ENCODE measurements at places on chromosomes 3 and 15.

DNA sequence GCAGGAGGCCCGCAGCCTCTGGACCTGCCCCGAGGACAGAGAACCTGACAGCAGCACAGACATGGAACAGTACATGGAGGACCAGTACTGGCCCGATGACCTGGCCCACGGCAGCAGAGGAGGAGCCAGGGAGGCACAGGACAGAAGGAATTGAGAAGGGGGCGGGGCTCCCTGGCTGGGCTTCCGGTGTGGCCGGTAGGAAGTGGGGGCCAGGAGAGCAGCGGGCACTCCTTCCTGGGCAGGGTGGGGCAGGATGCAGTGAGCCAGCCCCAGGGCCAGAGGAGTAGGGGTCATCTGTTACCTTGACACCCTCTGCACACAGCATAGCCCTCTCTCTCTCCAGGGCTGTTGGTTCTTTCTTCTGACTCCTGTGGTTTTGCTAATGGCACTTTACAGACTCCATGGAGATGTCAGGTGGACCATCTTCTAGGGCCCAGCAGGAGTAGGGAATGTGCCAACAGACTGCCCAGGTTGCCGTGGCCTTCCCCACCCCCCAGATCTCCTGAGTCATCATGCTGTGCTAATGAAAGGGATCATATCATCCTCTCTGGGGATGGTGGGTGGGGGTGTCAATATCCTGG lies 8.6 kb upstream of the ISG20 start:
- DNase-seq, result peak; percentile 13

GRCh38 chr15:68951813-68952212 lies 21.5 kb downstream of the SPESP1 start:
- no peak for DNase-seq

- no peak for DNase-seq
Measured at GRCh38 chr3:149016669-149017541, 25.6 kb downstream of the GYG1 start.

GRCh38 chr15:90582553-90582952 lies 52.8 kb downstream of the CRTC3 start:
- DNase-seq, result no peak

GRCh38 chr15:72835294-72835890 lies 51.8 kb upstream of the ADPGK start:
- DNase-seq, result no peak

DNA sequence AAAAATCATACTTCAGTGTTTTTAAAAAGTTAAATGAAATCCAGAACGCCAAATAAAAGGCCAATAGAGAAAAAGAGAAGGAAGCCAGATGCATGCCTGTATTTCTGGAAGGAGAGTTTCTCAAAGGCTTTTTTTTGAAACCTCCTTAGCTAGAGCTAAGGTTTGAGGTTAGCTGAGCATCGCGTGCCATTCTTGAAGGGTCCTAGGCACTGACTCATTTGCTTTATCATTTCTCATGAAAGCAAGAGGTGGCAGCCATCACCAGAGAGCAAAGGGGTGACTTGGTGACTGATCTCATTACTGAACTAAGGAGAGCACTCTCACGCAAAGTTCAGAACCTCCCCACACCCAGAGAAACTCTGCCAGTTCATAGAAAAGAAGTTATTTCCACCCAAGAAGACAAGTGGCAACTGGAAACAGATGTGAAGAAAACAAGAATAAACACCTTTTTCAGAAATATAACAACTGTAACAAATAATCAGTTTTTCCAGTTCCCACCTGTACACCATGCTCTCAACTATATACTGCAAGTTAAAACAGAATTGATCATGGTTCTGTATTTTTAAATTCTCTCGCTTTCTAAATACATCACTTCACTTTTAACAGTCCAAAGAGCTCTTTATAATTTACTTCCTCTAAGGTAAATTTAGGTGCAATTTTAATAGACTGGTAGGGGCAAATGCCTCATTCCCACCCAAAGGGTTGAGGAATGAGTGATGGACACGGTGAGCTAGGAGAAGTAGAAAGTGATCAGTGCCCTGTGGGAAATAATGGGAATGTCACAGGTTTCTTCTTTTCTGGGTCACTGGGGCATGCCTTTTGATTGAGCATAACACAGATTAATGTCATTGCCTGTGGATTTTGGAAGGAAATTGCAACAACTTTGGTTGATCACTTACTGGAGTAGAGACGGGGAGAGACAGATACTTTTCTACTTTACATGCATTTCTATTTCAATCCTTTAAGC lies 24.7 kb downstream of the GPR15 start:
- DNase-seq, result peak; percentile 94

DNA sequence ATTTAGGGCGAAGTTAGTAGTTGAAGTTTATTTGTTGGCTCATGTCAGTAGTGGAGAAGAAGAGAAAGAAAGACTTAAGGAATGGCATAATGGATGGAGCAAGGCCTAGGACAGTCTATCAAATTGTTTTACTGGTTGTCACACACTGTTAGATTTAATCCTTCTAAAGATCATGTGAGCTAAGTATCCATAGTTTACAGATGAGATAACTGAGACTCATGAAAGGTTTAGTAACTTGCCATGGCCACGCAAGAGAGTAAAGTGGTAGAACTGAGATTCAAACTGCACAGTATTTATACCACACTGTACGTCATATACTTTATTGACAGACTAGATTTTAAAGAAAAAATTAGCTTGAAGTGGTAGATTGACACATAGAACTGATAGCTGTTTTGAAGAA lies 11.4 kb downstream of the SPRED1 start:
- no peak for DNase-seq

DNA sequence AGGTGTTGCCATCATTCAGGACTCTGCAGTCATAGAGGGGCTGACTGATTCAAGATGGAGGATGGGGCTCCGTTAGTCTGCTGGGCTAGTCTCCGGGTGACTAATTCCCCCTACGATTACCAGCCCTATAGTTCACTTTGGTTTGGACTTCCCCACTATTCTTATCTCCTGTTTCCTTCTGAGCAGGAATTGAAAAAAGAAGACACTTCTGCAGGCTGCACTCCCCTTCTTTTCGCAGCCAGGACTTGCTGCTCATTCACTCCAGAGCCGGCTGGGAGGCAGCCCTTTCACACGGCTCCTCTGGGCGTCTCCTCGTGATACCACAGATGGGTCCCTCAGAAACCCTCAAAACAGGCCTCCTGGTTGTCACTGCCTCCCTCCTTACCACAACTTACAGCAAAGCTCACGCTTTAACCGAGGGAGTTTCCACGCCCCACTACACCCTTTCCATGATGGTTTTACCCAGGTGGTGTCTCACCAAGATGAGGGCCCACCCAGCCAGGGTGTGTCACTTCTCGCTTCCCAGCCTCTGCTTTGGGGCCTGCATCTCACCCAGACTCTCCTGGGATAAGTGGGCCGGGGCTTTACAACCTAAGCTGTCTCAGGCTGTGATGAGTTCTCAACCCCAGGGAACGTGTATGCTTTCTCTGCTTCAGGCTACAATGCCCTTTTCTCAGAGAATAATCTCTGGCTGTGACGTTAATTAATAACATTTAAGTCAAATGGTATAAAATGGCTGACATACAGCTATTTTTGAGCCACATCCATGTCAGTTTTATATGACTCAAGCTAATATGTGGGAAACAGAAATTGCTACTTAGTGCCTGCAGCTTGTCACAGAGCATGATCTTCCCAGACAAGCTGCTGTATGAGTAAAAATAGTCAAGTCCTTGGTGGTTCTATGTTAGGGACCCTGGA lies 11.9 kb downstream of the CX3CR1 start:
- no peak for DNase-seq

- DNase-seq, result no peak
Measured at GRCh38 chr3:60555686-60556354, 695.4 kb downstream of the FHIT start.

DNA sequence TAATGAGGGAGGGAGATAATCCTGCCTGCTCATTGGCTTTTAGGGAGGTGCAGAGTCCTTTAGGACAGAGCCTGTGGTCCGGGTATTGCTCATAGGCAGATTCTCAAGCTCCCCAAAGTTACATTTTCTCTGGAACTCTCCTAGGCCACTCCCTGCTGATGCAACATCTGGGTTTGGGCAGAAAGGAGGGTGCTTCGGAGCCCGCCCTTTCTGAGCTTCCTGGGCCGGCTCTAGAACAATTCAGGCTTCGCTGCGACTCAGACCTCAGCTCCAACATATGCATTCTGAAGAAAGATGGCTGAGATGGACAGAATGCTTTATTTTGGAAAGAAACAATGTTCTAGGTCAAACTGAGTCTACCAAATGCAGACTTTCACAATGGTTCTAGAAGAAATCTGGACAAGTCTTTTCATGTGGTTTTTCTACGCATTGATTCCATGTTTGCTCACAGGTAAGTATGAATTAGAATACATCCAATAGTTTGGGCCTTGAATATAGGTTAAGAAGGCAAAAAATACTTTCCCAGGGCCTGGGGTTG lies at the start of gene IL20RB:
IL20RB (plus strand) TSS at position 233 of the 538 bp plus-strand sequence; CDS start at position 364, 131 bp downstream.
- DNase-seq, result no peak

GRCh38 chr15:89936051-89936785 lies 23.5 kb upstream of the ARPIN start:
- DNase-seq, result peak; percentile 83

DNA sequence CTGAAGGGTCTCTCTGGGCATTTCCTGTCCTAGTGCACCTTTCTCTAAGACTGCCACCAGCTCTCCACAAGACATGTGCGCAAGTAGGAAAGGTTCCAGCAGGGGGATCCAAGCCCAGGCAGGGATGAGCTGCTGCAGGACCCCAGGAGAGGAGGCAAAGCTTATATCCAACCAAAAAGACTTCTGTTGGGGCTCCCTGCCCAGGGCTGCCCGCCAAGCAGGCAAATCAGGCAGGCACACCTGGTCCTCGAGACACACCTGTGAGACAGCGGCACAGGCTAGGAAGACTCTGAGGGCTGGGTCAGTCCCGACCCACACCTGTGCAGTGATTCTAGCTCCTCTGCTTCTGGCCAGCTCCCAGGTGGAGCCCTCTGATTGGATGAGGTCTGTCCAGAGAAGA lies 80.6 kb downstream of the MYLK start:
- DNase-seq, result no peak

GRCh38 chr15:42931702-42932486 lies 11.3 kb upstream of the TTBK2 start:
- DNase-seq, result no peak

DNA sequence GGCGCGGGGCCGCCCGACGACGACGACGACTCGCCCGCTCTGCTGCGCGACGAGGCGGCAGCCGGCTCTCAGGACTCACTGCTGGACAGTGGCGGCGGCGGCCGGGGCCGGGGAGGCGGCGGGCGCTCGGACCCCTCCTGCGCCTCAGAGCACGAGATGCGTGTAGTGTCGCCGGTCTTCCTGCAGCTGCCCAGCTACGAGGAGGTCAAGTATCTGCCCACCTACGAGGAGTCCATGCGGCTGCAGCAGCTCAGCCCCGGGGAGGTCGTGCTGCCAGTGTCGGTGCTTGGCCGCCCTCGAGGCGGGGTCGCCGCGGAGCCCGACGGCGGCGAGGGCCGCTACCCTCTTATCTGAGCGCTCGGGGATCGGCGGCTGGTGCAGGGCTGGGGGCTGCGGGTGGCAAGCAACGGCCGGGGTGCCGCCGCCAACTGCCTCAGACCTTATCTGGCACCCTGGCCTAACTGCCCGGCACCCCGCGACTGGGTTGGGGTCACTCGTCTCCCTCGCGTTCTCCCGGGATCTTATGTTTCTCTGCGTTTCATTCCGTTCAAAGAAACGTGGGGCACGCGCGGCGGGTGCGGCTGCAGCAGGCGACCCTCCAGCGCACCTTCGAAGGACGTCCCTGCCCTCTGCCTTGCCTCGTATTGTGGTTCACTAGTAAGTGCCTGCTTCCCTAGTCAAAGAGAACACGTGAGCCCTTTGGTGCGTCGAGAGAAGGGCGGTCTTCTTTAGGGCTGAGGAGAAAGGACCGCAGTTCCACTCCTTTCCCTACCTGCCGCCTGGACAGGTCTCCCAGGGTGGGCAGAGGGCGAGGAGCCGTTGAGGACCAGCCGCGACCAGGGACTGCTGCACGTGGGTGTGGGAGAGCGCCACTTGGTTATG lies 1.0 kb downstream of the C3orf80 start:
- peak; percentile 67 for DNase-seq

- DNase-seq, result no peak
Measured at GRCh38 chr3:59401924-59402323, 352.1 kb upstream of the CFAP20DC start.

DNA sequence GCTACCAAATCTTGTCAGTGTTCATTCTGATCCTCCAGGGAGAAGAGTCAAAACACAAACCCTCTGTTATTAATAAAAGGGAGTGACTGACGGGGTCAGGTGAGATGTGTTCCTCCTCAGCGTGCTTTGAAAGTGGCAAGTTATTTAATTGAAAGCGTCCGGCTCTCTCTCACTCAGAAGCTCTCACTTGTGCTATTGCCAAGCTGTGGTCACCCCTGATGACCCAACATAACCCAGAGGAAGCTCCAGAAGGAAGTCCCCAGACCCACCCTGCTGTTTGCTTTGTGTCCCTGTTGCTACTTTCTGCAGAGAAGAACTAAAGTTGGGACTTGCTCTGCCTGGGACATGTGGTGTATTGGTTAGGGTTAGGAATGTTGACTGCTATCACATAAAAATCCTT lies 235.6 kb downstream of the EDEM1 start:
- DNase-seq, result no peak
